Stimulated activated CD4-positive, alpha-beta T cell treated with anti-CD3 and anti-CD28 coated beads, Interleukin-4, amount 100 ng/mL, for 48 hours (primary cell): ENCODE measurements at places on chromosomes 2 and 18.

DNA sequence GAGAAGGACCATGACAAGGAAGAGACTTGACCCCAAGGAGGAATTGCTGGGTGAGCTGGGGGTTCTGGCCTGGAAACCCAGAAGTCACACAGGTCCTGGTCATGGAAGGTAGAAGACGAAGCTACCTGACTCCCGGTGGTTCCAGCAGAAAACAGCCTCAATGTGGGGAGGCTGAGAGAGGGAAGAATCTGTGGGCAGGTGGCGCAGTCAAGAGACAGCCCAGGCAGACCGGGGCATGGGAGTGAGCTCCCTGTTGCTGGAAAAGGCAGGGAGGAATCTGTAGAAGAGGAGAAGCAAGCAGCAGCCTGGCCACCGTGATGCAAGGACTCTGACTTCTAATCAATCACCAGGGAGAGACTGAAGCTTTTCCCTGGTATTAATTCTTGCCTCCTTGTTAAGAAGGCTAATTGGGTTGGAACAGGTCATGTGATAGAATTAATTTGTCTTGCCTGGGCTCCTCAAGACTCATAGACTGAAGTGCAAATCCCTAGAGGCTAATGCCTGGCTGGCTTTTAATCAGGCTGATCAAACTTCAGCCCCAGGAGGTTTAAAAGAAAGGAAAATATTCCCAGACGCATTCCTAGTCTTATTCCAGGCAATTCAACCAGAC lies 30.1 kb downstream of the CNGA3 start:
- no peak for DNase-seq

DNA sequence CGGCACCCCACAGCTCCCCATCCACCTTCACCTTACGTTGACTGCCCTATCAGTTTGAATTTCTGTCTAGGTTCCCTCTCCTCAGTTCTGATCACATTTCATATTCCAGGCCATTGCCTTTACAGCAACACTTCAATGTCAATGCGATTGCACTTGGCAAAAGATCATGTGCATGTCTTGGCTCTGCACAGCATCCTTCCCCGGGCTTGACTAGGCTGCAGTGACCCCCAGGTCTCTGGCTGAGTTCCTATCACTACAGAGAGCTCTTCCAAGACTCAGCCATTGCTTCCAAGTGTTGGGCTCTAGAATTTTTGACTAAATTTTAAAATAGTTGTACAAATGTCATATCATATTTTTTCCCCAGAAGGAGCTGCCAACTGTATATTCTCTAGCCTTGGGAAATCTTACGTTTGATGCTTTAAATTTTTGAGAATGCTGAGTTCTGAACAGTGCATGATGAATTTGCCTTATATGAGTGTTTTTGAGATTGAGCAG lies 103.8 kb upstream of the NEDD4L start:
- DNase-seq, result no peak

- DNase-seq, result no peak
Measured at GRCh38 chr2:86186431-86186830, 8.8 kb downstream of the IMMT start.

DNA sequence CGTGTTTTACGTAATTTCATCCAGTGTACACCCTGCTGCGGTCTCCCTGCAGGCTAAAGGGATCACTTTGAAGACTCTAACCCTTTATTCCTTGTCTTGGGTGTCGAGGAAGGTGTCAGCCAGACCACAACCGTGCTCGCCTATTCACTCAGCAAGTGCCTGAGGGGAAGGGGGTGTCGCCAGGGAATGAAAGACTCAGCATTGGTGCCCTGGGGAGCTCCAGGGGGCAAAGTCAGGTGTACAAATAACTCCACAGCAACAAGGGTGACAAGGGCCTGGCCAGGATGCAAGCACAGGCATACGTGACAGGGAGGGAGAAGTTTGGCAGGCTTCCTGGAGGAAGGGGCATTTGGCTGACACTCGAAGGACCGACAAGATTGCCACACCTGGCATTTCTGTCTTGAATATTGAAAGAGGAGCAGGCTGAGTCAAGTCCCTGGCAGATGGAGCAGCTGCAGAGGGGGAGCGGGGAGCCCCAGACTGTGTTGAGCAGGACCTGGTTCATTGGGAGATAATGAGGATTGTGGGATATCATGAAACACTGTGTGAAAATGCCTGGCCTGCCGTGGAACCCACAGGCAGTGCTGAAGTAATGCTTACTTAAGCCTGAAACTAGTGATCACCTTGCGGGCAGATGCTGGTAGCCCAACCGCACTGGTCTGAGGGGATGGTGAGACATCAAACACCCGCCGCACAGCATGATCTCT lies 93.9 kb downstream of the RHOB start:
- DNase-seq, result no peak

DNA sequence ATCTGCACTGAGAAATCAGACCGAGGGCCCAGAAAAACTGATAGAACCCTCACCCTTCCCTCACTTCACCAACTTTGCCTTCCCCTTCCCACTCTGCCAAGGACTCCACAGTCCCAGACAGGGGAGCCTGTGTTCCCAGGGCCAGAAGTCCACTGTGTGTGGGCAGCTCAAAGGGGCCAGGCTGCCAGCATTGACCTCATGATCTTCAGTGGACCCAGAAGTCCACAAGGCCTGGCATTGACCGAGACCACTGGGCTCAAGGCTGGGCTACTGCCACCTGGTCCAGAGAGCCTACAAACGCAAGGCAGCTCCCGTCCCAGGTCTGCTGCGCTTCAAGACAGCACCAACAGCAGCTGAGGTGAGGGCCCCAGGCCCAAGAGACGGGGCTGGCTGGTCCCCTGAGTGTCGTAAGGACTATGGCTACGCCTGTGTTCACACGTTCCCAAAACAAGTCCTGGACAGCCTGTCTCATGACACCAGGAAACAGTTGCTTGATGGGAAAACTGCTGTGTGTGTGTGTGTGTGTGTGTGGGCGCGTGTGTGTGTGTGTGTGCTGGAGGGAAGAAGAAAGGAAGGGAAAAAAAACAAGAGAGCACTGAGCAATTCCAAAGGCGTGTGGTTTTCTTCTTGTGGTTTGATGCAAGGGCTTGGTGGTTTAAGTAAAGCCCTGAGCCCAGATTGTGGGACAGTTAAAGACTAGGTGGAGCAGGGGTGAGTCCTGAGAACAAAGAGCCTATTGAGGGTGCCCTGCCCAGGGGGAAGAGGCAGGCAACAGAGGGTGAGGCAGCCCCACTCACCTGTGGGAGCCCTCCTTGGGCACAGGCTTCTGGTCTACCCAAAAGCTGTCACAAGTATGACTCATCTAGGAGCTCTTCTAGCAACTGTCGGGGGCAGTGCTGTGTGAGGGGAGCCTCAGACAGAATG lies 46.6 kb upstream of the ZBTB7C start:
- DNase-seq, result no peak

DNA sequence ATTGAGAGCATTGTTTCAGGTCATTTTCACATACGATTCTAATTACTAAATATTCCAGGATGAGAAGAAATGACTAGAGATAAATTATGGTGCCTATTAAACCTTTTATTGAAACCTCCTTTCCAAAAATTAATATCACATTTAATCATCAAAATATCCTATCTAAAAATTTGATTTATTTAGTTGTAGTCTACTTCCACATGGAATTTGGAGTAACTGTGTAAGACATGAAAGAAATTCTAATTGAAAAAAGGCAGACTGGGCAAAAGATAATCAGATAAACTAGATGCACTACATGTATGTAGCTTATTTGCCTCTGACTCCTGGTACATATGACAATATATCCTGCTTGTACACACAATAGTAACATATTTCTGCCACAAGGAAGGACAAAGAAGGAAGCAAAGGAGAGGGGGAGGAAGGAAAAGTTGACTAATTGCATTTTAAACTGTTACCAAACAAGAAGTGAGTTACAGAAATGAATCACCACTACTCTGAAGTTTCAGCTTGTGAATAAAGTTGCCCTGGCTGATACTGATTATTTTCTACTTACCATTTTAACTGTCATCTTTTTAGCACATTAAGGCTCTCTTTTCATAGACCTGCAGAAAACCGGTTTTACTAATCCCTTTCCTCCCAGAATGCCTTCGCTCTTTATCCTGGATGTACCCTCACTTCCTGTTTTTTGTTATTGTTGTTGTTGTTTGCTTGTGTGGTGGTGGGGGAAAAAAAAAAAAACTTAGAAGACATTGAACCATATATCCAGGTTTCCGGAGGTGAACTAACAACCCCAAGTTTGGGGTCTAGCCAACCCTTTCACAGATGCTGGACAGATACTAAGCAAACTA lies 28.4 kb downstream of the NRXN1 start:
- no peak for DNase-seq

GRCh38 chr18:72427721-72428120 lies 116.4 kb downstream of the CBLN2 start:
- no peak for DNase-seq

GRCh38 chr2:98824256-98825019 lies 93.5 kb upstream of the MGAT4A start:
- no peak for DNase-seq

GRCh38 chr2:156004459-156004858 lies 328.1 kb downstream of the NR4A2 start:
- DNase-seq, result no peak

DNA sequence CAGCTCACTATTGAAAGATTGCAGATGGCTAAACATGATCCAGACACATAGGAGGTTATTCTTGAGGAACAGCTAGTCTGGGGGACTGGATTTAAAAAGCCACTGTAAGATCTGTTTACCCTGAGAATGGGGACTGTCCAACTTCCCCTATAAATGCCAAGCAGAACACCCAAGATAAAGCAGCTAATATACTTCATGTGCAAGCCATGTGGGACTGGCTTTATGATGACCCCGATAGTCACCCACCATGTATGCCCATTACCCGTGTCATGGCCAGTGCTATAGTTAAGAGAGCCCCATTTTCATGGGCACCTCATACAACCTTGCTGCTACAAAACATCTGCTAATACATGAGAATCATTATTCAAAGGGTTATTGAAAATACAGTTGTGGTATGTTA lies 16.0 kb downstream of the YPEL5 start:
- DNase-seq, result no peak

- no peak for DNase-seq
Measured at GRCh38 chr2:36567711-36568408, 30.1 kb downstream of the FEZ2 start.

DNA sequence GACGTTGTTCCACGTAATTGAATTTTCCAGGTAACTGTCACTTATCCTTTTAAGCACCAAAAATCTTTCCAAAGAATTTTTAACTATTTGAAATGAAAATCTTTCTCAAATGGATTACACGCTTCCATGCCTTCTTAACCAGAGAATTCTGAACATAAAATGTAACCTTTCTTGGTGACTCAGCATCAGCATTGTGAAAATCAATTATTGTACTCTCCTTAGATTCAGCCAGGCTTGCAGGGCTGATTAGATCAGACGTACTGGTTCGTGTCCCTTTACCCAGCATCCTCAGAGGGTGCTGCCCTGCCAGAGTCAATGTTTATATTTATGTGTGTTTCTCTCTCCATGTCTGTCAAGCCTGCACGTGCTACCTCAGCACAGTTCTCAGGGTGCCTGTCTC lies 623.9 kb downstream of the CNTNAP5 start:
- DNase-seq, result no peak

DNA sequence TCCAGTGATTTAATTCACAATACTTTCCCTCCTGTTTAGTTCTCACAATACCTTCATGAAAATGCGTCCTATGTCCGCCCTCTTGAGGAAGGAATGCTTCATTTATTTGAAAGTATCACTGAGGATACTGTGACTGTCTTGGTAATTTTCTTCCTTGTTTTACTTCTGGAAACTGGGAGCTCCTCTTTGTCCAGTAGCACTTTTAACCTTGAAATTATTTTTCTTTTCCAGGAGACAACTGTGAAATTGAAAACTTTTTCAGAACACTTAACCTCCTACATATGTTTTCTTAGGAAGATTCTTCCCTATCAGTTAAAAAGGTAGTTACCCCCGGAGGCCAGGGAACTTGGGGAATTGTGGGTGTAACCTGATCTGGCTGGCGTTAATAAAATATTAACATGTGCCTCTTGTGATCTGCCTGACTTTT lies 58.9 kb upstream of the STON1 start:
- DNase-seq, result no peak

- no peak for DNase-seq
Measured at GRCh38 chr18:10805587-10806118, 279.8 kb downstream of the NAPG start.

GRCh38 chr18:5964596-5964995 lies 69.3 kb upstream of the TMEM200C start:
- DNase-seq, result no peak

- DNase-seq, result no peak
Measured at GRCh38 chr2:100666996-100667395, 104.2 kb downstream of the PDCL3 start.

DNA sequence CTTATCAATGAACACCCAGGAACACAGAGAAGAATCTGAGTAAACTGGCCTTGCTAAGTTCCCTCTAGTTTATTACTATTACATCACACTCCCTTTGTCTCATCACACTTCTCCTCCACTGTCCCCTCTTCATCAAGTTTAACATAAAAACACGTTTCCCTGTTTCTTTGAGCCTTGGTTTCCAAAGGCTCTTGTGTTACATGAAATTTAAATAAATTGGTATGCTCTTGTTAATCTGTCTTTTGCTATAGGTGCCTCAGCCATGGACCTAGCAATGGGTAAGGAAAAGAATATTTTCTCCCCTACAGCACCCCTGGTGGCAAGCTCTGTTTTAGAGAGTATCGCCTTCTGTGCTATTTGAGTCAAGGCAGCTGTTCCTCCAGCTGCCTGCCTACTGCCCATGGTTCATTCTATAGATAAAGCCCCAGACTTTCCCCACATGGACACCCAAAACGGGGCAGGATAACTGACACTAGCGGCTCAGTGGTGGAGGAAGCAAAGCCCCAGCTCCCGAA lies 31.8 kb downstream of the TGIF1 start:
- no peak for DNase-seq
